NCI-H1105 treated with DMSO at 0.1 percent for 48 hours (cell line): ENCODE measurements at places on chromosomes 6 and 20.

DNA sequence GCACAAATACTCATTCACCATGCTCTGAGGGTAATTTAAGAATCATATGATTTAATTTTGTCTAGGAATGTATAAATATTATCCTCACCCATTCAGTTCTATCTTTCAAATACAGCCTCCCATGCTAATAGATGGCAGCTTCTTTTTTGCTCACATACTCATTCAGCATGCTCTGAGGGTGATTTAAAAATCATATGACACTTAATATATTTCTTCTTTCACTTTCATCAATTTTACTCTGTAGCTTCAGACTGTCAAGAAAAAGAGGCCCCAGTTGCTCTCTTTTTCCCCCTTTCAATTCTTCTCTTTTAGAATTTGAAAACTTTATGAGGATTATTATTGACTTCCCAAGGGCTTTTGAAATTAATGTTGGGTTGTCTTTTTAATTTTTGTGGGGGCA lies 161.7 kb upstream of the LAMP5 start:
- no peak for DNase-seq

DNA sequence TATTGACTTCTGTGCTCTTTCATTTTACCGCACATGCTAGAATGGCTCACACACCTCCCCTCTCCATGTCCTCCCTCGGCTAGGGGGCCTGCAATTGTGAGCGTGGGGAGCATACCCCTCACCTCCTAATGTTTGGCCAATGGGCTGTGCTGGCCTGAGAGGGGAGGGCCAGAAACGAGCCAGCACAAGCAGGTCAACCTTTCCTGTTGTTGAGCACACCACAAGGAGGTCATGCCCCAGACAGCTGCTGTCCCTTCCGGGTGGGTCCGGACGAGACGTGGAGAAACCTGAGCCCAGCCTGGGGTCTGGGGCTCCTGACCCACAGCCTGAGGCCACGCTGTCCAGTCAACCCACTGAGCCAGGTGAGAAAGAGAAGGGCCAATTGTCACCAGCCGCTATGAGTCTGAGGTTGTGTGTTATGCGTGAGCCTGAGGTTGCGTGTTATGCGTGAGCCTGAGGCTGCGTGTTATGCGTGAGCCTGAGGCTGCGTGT lies 77.4 kb downstream of the TTLL2 start:
- no peak for DNase-seq

DNA sequence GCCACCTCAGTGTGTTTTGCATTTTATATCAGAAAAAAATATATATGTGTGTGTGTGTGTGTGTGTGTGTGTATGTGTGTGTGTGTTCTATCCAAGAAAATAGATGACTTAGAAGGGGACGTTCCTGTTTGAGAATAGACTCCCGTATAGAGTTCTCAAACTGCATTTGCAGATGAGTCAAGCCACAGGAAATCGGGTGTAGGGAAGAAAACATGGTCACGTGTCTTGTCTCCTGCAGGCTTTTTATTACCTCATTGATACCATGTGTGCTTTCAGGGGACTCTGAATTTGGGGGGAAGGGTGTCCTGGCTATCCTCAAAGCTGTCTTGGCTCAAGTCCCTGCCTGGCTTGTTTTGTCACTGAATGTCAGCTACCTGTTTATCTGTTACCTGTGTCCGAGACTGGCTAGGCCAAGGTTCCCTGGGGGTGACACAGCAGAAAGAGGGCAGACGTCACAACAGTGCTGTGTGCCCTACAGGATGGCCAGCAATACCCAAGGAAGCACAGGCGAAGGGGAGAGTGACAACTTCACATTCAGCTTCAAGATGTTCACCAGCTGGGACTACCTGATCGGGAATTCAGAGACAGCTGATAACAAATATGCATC lies 55.7 kb upstream of the NOP56 start:
- no peak for DNase-seq

DNA sequence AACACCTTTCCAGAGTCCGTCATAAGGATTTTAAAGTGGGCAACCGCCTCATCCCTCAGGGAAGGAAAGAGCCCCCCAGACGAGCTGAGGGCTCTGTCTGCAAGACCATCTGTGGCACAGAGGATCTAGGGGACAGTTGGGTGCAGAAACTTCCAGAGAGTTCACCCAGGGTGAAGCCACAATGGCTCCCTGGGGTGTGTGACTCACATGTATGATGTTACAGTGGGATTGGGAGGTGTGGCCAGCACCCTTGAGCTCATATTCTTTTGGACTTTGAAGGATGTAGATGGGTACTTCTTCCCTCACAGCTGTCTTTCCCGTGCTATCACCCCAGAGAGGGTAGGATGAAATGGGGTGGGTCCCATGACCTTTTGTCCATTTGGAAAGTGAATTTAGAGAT lies 95.5 kb downstream of the NCR2 start:
- no peak for DNase-seq

- no peak for DNase-seq
These were observed 203.8 kb upstream of the MAP3K7 start for GRCh38 chr6:90790696-90791095.

DNA sequence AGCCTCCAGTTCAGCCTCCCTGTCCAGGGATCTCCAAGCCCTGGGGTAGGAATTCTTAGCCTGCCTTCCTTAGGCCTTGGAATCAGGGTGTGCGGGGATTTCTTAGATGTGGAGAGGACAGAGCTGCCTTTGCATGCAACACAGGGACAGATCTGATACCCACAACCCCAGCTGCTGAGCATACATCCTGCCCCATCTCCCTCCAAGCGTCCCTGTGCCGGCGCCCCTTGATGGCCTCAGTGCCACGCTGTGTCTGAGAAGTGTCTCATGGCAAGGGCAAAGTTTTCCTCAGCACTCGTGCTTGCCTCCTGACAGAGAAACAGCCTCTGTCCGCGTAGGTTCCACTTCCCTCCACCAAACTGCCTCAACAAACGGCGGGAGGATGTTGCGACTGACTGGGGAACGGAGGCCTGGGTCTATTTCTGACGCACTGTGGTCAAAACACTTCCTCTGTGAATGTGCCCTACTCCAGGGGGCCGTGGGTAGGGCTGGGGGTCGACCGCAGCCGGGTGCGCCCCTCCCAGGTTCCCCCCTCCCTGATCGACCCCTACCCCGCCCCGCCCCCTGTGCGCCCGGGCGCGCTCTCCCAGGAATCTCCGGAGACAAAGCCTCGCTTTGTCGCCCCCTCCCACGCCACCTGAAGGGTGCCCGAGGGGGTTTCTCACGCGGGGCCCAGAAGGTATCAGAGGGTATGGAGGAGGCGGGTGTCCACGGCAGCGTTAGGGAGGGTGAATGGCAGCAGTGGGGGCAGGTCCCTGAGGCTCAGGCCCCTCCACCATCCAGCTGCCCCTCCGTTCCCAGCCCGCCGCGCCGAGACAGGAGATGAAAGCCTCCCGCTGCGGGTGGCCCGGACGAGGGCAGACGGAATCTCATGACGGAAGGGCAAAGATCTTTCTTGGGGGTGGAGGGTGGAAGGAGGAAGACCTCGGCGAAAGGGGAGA lies 806 bp downstream of the MICAL1 start:
- DNase-seq = peak; percentile 31

GRCh38 chr20:12924126-12924525 lies 84.6 kb upstream of the SPTLC3 start:
- DNase-seq = no peak

DNA sequence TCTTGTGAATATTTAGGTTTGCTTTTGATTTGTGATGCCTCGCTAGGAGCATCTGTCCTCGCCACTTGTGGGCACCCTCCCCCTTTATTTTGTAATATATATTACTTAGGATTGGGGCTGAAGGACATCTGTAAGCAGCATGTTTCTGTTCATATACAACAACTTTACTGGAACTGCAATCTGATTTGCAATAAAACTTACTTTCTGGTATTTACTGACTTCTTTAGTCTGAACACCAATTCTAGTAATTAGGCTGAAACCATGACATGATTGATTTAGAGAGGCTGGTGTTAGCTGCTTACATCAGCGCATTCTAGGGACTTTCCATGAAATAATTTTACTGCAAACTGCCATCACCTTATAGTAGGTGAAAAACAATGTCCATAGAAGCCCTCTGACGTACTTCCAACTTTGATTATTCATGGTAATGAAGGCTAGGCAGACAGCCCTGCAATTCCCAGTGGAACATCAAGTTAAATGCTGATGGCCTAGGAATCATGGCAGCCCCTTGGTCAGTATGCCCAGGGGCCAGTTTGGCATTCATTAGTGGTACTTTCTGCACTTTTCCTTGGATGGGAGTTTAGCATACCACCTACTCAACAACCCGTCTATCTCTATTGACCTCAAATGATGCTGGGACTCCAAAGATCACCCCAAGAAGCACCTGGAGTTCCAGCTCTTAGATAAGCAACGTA lies 132.9 kb upstream of the MCHR2 start:
- no peak for DNase-seq

- DNase-seq = peak; percentile 56
These were observed 635 bp upstream of the C20orf203 start for GRCh38 chr20:32674362-32674789.

GRCh38 chr20:11728937-11729336 lies 188.8 kb upstream of the BTBD3 start:
- no peak for DNase-seq

DNA sequence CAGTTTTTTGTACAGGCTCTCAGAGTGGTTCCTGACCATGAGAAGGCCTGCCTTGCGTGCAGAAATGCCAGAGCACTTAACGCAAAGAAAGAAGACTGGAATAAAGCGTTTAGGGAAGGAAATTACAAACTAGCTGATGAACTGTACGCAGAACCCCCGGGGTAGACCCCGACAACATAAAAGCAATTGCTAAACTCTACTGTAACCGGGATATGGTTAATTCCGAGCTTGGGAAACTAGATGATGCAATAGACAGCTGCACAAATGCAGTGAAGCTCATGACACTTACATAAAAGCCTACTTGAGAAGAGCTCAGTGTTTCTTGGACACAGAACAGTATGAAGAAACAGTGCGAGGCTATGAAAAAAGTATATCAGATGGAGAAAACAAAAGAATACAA lies 35.7 kb downstream of the CITED2 start:
- DNase-seq = no peak

DNA sequence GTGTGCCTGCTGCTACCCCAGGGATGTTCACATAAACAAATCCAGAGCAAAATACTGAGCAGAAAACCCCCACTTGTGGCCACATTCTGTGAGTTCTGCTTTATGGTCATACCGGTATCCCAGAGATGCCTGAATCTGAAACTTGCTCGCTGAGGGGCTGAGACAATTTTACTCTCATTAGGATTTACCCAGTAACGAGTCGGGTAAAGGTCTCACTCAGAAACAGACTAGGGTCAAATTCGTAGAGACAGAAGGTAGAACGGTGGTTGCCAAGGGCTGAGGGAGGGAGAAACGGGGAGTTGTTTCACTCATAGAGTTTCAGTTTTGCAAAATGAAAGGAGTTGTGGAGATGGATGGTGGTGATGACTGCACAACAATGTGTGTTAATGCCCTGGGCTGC lies 45.4 kb upstream of the NKX2-2 start:
- no peak for DNase-seq

- no peak for DNase-seq
These were observed 168.4 kb upstream of the AHI1 start for GRCh38 chr6:135665935-135666334.

DNA sequence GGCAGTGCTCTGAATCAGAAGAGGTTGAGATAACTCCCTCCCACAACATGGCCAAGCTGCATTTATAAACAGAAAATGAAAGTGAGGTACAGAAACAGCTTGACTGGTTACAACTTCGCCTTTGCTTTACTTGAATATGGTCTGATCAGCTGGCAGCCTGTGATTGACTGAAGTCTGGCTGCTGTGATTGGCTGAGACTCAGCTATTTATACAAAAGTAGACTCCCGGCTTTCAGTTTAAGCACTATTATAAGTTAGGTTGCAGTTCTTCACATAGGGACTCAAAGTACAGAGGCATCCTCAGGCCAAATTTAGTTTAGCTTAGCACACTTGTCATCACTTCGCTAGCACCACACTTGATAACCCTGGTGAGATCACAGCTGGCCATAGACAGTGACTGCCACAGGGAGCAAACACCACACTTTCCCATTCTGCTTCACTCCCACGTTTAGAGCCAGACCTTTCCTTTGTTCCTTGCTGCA lies 362.6 kb downstream of the EPM2A start:
- no peak for DNase-seq

- no peak for DNase-seq
These were observed 261.9 kb upstream of the MOCS1 start for GRCh38 chr6:40196135-40196518.

GRCh38 chr20:59385480-59385879 lies 85.1 kb downstream of the EDN3 start:
- DNase-seq = no peak

DNA sequence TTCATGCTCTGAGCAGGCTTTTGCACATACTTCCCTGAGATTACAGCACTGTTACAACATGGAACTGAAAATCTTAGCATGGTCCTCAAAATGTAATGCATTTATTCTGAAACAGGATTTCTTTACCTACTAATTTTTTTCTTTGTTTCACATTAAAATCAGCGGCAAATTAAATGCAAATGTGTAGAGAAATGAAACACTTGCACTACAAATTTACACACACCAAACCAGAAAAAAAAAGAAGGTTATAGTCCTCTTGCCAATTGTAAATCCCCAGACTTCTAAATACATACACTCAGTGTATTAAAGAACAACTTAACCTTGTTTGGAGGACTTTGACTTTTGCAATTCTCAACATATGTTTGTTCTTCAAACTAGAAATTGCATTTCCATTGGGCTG lies 210.9 kb upstream of the TBX18 start:
- DNase-seq = no peak

- DNase-seq = no peak
These were observed 7.9 kb downstream of the ADRM1 start for GRCh38 chr20:62310757-62311121.

GRCh38 chr6:150142670-150143515 lies at the start of gene PPP1R14C:
PPP1R14C (plus strand) TSS chr6:150143044; CDS start chr6:150143193, 149 bp downstream.
- DNase-seq = peak; percentile 60

GRCh38 chr6:64288351-64288750 lies 652.7 kb downstream of the PHF3 start:
- no peak for DNase-seq

- DNase-seq = no peak
These were observed 6.8 kb downstream of the BTN2A1 start for GRCh38 chr6:26464416-26465131.

DNA sequence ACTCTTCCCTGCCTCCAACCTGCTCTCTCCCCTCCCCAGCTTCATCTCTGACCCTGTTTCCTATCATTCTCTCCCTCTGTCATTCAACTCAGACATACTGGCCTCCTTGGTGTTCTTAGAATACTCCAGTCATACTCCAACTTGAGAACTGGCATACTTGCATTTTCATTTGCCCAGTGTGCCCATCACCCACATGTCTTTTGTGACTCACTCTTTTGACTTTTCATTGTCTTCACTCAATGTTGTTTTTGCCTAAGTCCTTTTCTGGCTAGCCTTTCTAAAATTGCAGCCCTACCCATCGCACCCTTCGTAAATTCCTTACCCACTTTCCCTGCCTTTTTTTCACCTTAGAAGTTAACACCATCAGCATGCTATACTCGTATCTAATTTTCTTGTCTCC lies 77.0 kb upstream of the CD2AP start:
- DNase-seq = no peak

DNA sequence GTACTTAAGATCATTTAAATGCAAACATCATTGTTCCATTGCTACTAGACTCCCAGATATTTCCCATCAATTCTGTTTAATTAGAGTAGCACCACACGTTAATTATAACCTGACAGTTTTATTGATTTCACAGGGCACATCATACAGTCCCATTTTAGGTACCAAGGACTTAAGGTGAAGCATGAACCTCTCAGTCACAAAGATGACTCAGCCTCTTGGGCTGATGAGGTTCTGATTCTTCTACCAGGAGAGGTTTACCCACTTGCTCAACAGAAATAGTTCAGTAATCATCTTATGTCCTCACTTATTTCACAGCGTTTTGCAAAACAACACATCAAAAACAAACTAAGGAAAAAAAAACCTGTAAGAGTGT lies 98.5 kb downstream of the HIVEP2 start:
- no peak for DNase-seq

GRCh38 chr6:111715321-111715720 lies 109.6 kb upstream of the TRAF3IP2 start:
- peak; percentile 86 for DNase-seq
